IPS DF 6.9 (cell line): ENCODE measurements at places on chromosomes 16 and 17.

GRCh38 chr16:35733278-35733965 is 2274.0 kb downstream of the TP53TG3F start:
- no peak for DNase-seq

DNA sequence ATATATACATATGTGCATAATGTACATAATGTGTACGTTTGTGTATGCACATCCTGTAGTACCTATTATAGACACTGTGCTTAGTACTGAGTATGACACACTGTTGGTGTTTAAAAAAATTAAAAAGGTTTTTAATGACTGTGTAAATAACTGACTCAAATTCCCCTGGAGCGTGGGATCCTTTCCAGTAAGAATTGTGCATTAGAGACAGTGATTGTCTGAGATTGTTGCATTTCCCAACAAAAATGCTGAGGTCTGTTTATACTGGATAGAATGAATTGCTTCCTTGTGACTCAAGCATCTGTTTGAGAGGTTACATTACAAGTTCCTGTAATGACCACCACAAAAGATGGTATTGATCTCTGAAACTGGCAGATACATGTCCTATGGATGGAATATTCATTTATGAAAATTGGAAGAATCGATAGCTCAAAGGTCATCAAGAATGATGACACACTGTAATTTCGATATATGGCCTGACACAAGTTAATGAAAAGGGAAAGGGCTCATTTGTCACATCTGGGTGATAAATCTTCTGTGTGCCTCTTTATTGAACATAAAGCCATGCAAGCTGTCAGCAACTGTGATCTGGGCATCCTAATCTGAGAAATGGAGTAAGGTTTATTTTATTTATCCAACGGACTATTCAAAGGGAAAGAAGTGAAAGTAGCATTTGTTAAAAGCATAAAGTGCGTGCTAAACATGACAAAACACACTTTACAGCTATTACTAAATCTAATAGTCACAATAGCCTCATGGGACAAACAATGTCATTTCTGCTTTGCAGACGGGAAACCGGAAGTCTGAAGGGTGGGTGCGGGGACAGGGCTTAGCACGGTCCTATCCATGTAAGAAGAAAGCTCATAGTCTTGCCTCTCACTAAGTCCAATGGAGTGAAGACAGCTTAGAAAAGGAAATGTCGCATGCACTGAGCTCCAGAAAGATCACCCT is 228.8 kb downstream of the CDH11 start:
- no peak for DNase-seq

- no peak for DNase-seq
Measured at GRCh38 chr16:77549876-77550275, 115.0 kb upstream of the ADAMTS18 start.

GRCh38 chr16:58418601-58419000 is 26.3 kb downstream of the GINS3 start:
- DNase-seq = no peak

DNA sequence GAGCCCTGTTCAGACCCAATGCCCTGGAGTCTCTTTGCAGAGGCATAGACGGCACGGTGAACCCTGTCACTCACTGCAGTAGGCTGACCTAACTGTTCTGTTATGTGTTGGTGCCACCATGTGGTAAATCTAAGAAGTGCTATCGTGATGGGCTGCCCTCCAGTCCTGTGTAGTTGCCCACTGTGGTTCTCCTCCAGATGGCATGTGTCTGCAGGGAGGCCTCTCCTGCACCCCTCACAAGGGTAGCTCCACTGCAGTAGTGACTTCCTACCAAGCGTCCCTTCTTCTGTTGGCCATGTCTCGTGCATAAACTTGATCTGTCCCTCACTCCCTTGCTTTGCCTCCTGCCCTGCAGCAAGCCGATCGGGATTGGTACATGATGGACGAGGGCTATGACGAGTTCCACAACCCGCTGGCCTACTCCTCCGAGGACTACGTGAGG is 5.8 kb downstream of the DHX38 start:
- peak; percentile 18 for DNase-seq

- no peak for DNase-seq
Measured at GRCh38 chr17:82901856-82902255, 62.0 kb upstream of the ZNF750 start.
